Activated CD4-positive, alpha-beta T cell treated with anti-CD3 and anti-CD28 coated beads, Interleukin-2, amount 50 U/mL, for 4 hours (primary cell): ENCODE measurements at places on chromosomes 1 and 21.

- no peak for DNase-seq
These were observed 200.3 kb upstream of the SGIP1 start for GRCh38 chr1:66333466-66334199.

GRCh38 chr1:243179720-243180119, 75.4 kb downstream of the CEP170 start:
- DNase-seq = no peak

DNA sequence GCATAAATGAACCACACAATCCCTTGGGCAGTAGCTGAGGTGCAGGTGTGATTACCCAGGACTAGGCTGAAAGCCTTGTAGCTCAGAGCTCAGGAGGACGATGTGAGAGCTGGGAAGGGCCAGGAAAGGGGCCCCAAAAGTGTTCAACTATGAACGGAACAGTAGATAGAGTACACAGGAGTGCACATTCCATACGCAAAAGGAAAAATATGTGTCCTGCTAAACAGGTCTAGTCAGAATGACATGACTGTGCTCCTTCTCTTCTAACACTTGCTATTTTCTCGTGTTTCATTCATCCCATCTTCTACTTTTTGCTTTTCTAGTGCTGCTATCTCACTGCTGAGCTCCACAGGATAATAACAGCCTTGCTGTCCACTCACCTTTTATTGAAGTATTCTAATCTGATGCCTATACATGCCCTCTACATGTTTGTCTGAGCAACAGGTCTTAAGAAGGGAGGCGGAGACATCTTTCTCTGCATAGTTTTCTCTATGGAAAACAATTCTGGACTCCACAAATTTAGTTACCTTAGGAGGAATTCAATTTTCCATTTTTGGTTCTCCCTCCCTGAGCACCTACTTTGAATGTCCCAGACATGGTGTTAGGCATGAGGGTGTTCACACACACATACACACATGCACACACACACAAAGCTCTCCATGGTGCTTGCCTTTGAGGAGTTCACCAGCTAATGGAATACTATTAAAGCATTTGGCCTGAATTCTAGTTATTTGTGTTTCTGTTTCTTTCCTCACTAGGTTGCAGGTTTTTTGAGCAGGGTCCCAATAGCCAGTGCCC, 3.4 kb downstream of the S100A10 start:
- no peak for DNase-seq

- DNase-seq = no peak
These were observed 14.0 kb downstream of the TRIM62 start for GRCh38 chr1:33167650-33168447.

DNA sequence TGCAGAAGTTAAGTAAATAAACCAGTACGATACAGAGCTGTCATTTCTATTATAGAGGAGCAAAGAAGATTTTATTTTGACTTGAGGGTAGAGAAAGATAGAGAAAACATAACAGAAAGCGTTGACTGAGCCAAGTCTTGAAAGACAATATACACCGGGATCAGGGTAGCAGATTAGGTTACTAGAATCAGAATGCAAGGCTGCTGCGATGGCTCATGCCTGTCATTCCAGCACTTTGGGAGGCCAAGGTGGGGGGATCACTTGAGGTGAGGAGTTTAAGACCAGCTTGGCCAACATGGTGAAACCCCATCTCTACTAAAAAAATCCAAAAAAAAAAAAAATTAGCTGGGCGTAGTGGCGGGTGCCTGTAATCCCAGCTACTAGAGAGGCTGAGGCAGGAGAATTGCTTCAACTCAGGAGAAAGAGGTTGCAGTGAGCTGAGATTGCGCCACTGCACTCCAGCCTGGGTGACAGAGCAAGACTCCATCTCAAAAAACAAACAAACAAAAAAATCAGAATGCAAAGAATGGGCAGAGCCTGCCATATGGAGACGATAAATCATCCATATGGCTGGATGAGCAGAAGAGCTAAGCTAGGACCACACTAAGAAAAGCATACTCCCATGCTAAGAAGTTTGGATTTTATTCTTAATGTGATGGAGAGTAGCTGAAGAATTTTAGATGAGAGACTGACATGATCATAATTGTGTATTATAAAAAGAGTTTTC, 9.9 kb upstream of the ABCD3 start:
- DNase-seq = no peak
